ENCODE measurements at places on chromosomes 4 and X.

DNA sequence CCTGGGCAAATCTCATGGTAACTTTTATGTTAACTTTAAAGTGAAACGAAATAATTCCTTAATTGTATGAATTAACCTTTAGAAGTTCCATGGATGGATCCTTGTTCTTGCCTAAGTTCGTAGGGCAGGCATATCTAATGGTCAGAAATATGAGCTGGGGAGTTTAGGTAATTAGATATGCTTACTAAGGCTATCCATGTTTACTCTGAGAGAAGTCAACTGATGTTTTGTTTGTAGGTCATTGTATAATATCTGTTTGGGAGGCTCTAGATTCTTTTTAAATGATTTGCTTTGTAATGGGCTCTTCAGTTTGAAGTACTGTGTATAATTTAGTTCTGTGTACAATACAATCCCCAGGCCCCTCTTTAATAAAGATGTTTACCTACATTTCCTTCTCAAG is 117.0 kb downstream of the DCK start:
- DNase-seq, result no peak

GRCh38 chrX:68717663-68718442 is 70.4 kb downstream of the STARD8 start:
- no peak for DNase-seq

DNA sequence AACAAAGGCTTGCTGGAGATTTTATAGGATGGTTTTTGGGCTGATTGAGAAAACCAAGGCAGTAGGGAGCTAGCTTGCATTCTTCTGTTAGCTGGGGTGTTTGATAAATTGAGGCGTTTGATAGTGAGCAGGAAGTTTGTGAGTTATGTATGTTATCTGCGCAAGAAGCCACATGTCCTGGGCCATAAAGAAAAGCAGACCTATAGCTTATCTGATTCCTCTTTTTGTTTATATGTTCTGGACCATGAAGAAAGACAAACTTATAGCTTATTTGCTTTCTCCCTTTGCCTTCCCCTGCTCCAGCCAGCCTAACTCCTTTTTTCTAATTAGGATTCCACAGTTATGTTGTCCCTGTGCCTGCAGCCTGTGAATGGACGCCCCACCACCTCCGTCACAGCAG is 9.2 kb downstream of the HNRNPH2 start:
- DNase-seq, result no peak

GRCh38 chrX:149515954-149516602 is 11.0 kb upstream of the IDS start:
- no peak for DNase-seq

DNA sequence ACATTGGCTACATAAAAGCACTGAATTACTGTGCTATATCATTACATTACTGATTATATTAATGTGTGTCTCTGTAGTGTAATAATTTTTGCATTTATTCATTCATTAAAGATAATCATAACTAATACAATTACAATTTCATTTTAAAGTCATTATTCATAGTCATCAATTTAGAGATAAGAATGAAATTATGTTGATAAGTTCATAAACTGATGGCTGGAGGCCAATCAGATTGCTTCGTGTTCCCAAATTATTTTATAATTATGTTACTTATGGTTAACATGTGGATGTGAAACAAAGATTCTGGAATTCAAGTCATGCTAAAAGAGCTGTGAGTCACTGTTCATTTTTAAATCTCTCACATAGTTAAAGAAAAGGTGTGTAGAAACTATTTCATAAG is 223.4 kb upstream of the HAND2 start:
- DNase-seq, result no peak

- no peak for DNase-seq
Observed at GRCh38 chrX:11172415-11172814, 61.3 kb downstream of the HCCS start.

GRCh38 chr4:8777320-8778196 is 94.1 kb downstream of the HMX1 start:
- DNase-seq, result no peak

DNA sequence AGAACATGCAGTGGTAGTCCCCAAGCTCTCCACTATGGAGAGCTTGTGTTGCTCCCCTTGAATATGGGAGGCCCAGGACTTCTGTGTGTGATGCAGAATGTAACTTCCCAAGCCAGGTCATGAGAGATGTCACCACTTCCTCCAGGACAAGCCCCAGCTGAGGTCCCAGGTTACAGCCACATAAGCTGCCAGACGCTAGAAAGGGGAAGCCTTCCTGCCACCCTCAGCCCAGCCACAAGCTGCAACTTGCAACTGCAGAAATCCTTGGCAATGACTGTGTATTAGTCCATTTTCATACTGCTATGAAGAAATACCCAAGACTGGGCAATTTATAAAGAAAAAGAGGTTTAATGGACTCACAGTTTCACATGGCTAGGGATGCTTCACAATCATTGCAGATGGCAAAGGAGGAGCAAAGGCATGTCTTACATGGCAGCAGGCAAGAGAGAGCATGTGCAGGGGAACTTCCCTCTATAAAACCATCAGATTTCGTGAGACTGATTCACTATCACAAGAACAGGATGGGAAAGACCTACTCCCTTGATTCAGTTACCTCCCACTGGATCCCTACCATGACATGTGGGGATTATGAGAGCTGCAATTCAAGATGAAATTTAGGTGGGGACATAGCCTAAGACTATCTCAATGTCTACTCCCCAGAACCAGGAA is 91.5 kb upstream of the DHX15 start:
- DNase-seq, result no peak

DNA sequence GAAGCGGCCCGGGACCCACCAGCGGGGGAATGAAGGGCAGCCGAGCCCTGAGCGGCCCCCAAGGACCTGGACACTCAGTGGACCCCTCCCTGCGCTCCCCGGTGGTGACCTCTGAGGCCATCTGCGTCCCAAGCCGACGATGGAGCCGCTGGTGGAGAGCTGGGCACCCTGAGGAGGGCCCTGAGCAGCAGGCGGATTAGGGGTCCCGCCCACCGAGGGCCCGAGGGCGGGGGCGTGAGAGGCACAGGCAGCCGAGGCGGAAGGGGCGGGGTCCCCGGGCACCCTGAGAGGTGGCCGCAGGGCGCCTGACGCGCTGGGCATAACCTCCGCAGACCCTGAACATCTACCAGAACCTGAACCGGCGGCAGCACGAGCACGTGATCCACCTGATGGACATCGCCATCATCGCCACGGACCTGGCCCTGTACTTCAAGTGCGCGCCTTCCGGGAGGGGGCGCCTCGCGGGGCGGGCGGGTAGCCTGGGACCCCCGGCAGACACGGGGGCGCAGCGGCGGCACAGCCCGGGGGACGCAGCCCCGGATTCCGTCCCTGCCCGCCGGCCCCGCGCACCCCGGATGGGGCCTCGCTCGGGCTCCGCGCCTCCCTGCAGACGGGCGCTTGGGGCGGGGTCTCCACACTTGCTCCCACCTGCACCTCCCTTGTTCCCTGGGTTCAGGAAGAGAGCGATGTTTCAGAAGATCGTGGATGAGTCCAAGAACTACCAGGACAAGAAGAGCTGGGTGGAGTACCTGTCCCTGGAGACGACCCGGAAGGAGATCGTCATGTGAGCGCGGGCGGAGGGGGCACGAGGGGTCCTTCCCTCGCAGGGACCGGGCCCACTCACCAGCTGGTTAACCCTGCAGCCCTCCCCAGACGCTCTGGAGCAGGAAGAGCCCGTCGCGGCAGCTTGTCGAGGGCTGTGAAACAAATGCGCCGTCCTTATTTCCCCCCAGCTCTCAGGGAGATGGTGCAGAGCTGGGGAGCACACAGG is 10.3 kb downstream of the ATP5ME start:
- peak; percentile 12 for DNase-seq

DNA sequence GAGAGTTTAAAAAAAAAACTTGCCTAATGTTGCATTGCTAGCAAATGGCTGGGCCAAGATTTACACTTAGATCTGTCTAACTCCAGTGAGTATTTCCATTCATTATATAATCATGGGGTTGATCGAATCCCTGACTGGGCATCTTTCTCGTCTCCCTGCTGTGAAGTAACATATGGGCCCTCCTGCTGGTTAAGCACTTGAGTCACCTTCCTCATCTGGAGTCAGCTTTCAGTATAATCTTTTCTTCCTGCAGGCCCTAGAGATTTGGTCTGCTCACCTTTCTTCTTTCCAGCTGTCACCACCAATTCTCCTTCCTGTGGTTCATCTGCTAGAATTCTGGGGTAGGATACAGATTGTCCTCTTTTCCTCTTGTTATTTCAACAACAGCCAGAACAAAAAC is 41.6 kb downstream of the TIGD2 start:
- peak; percentile 93 for DNase-seq

DNA sequence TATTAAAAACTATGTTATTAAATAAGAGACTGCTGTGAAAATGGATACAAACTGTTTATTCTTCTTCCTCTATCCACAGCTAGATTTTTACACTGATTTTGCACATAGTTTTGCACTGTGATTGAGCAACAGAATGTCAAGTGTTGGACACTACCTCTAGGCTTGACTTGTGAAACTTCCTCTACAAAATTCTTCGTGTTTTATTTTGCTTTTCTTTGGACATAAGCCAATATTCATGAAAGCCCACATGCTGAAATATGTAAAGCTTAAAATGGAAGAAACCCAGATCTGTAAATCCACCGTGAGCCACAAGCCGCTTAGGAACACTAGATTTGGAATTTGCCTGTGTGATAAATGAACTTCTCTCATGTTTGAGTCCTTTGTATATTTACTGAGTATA is 849.4 kb downstream of the FSTL5 start:
- no peak for DNase-seq

- DNase-seq, result no peak
Observed at GRCh38 chrX:49192722-49193328, 6.7 kb upstream of the PRICKLE3 start.

DNA sequence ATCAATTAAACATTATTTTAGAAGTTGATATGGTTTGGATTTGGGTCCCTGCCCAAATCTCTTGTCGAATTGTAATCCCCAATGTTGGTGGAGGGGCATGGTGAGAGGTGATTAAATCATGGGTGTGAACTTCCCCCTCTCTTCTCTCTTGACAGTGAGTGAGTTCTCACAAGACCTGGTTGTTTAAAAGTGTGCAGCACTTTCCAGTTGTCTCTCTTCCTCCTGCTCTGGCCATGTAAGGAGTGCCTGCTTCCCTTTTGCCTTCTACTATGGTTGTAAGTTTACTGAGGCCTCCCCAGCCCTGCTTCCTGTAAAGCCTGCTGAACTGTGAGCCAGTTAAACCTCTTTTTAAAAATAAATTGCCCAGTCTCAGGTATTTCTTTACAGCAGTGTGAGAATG is 141.4 kb downstream of the GALNTL6 start:
- no peak for DNase-seq

GRCh38 chrX:15890463-15890862 is 35.9 kb upstream of the AP1S2 start:
- DNase-seq, result no peak

DNA sequence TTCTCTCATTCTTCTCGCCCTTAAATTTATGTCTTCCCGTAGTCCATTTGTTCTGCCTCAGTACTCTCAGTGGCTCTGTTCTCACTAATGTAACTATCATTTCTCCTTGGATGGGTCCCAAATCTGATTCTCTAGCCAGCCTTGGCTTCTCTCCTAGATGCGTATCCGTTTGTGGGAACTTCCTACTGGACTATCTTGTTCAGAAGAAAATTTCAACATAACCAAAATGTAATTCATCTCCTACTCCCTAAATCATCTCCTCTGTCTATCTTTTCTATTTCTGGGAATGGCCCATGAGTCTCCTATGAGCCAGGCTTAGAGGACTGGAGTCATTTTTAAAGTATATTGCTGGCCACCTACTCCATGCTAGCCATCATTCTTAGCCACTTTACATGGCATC is 4.4 kb upstream of the C4orf36 start:
- DNase-seq, result no peak

DNA sequence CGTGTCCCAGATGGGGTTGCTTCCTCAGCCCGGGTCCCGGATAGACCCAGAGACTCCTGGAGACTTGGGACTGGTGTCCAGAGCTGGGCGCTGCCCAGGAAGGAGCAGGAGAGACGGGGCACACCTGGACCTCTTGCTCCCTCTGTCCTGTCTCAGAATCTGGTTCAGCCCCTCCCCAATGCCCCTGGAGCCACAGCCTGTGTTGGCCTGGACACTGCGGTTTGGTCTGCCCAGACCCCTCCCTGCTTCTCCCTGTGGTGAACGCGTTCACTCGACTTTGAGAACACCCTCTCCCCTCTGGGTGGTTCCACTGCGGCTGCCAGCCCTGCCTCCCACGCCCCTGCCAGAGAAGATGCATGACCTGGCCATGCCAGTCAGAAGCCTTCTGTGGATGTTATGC is 111.1 kb downstream of the HMX1 start:
- DNase-seq, result no peak

DNA sequence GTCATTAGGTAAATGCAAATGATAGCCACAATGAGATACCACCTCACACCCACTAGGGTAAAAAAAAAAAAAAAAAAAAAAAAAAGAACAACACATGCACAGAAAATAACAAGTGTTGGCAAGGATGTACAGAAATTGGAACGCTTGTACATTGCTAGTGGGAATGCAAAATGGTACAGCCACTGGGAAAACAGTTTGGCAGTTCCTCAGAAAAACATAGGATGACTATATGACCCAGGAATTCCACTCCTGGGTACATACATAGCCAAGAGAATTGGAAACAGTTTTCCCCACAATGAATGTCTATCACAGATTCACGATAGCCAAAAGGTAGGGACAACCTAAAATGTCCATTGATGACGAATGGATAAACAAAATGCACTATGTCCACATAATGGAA is 161.3 kb upstream of the MAMLD1 start:
- DNase-seq, result no peak

DNA sequence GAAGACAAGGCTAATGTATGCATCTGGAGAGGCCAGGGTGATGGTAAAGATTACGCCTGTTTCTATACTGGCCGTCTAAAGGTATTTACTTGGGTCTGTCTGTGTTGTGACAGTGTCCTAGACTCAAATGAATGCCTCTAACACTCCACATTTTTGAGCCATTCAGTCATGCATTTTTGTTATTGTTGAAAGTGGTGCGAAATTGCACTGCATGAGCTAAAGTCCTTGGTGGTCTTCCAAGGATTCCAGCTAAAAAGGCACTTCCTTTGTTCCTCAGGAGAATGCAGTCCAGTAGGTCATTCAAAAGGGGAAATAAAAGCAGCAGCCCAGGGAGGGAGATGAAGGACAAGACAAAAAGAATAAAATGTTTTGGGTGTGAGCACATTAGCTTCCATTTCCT is 3.0 kb downstream of the GPC4 start:
- DNase-seq, result no peak

GRCh38 chrX:148893395-148893794 is 393.0 kb downstream of the AFF2 start:
- DNase-seq, result no peak

DNA sequence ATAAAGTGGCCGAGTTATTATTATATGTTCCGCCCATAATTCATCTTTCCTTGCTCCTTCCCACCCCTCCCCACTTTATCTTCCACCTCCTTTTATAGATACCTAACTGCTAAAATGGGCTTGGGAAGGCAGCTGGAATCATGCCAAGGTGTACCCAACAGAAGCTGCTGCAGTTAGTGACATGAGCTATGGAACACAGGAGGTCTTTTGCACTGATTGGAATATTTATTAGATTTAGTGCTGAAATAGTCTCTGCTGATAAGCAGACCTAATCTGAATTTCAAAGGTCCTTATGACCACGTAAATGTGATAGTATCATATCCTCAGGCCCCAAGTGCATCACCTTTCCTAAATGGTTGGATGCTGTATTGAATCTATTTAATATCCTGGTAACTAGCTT is 64.9 kb downstream of the HMGB2 start:
- DNase-seq, result no peak
